Naive thymus-derived CD4-positive, alpha-beta T cell (primary cell): ENCODE measurements at places on chromosomes 2 and 18.

GRCh38 chr18:79932907-79933306, 18.5 kb downstream of the SLC66A2 start:
- no peak for DNase-seq

GRCh38 chr18:50441016-50441415, 66.2 kb downstream of the SKA1 start:
- no peak for DNase-seq

GRCh38 chr2:53697686-53698085, 69.9 kb upstream of the CHAC2 start:
- DNase-seq = no peak

GRCh38 chr2:188523919-188524318, 232.2 kb downstream of the GULP1 start:
- DNase-seq = no peak

DNA sequence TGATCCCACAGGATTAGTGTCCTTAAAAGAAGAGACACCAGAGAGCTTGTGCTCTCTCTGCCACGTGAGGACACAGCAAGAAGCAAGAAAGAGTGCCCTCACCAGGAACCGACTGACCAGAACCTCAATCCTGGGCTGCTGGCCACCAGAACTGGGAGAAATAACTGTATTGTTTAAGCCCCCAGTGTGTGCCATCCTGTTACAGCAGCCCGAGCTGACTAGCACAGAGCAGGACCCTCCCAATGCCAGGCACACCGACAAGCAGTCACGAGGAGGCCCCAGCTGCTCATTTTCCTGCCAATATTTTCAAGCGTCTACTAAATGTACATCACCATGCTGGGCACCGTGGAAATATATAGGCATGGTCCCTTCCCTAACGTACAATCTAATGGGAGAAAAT, 17.1 kb downstream of the FAM178B start:
- DNase-seq = no peak

DNA sequence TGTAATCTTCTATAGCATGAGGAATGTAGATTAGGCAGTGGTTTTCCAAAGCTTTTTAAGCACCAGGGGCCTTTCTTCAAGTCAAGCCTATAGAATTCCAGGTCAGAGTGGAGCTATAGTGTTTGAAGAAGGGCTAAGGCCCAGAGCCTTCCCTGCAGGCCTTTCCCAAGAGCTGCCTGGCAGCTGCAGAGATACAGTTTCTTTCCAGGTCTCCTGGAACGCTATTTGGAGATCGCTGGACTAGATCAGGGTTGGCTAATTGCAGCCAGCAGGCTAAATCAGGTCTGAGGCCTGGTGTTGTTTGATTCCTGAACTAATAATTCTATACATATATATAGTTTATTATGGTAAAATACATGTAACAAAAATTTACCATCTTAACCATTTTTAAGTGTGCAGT, 319.0 kb upstream of the SPRED2 start:
- DNase-seq = no peak

GRCh38 chr18:41938445-41938844, 16.6 kb upstream of the PIK3C3 start:
- DNase-seq = no peak

GRCh38 chr2:95076705-95077529, 44.7 kb downstream of the MRPS5 start:
- peak; percentile 89 for DNase-seq
